ENCODE measurements at places on chromosomes 5 and 9.

GRCh38 chr9:3018691-3019230 is 174.9 kb upstream of the PUM3 start:
- no peak for DNase-seq

DNA sequence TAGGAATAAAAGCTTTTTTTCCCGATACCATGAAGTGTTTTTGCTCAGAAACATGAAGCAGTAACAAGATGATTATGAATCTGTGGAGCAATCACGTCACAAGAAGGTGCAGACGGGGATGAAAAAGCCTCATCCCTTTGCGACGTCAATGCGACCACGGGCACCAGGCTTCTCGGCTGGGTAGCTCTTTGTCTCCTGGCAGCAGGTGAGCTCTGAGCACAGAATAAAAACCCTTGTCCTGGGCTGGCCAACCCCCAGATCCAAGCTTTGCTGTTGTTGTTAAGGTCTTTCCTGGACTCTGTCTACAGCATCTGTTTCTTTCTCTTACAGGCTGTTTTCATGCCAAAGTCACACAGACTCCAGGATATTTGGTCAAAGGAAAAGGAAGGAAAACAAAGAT is 113.8 kb downstream of the ANKRD18B start:
- DNase-seq, result no peak

GRCh38 chr9:95434116-95435073 is 82.4 kb downstream of the PTCH1 start:
- DNase-seq, result no peak

DNA sequence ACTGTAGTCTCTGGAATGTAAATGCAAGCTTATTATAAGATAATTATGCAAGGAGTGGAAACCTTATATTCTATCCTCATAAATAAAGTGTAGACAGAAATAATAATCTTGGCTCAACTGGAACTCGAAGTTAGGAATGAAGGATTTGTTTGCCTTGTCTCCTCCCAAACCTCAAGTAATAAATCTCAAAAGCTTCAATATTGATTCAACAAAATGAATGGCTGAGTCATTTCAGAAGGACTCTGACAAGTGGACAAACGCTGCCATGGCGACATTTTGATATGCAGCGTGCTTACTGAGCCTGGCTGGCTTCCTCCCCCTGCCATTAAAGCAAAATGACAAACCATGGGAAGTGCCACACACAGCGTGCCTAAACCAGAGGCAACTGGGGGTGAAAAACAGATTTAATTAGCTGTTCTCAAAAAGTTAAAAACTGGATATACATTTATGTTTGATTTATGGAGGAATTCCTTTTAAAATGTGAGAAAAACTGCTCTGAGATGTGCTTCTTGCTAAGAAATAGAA is 10.5 kb upstream of the ADGRV1 start:
- no peak for DNase-seq

DNA sequence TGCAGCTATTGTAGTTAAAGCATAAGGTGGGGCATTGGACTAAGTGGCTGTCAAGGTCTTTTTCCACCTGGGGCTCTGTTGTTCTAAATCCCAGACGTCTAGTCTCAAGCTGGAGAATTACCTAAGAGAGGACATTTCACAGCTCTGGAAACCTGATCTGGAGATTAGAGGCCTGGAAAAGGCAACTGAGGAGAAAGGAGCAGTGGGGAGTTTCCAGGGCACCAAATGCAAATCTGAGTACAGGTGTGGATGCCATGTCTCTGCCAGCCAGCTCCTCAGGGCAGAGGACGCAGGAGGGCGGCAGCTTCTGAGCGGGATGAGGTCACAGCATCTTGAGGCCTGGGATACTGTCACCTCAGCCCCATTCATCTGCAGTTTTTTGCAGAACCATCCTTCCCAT is 65.2 kb downstream of the PPARGC1B start:
- no peak for DNase-seq

GRCh38 chr9:68897577-68898145 is 116.3 kb downstream of the PRKACG start:
- DNase-seq, result no peak

DNA sequence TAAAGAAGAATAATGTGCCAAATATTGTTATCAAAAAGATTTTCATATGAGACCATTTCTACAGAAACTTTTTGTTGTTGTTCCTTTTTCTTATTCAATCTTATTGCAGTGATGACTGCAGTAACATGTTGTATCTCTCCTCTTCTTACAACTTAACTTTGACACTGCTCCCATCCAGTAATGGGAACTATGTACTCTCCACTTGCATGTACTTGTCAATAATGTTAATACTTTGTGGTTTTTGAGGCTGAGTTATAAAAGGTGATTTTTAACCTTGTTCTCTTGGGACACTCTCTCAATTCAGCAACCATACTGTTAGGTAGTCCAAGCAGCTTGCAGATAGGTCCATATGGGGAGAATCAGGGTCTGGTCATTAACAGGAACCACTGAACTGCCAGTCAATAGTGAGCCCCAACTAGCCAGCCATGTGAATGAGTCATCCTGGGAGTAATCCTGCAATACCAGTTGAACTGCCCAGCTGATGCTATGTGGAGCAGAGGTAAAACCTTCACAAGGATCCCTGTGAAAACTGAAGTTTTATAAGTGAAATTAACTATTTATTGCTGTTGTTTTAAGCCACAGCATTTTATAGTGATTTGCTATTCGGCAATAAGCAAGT is 199.6 kb upstream of the DAB2 start:
- DNase-seq, result no peak

DNA sequence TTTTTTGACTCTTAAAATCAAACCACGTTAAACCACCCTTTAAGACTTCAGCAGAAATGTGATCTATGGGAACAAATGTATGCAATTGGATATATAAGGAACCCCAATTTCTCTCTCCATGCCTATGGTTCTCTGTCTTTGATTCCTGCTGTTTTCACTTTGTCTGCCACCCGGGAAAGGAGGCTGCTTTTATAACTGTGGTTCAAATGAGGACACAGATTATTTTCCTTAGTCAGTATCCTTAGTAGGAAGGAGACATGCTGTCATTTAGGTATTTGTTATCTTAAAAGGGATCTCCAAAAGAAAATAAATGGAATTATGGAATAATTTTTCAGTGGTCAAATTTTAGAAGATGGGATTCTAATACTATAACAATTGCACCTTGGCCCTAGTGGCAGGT is 176.1 kb upstream of the NREP start:
- no peak for DNase-seq

GRCh38 chr9:21815643-21816042 is 13.2 kb downstream of the MTAP start:
- DNase-seq, result no peak

Data from germinal center (tissue), 1 donor.